Stimulated activated CD4-positive, alpha-beta T cell treated with anti-CD3 and anti-CD28 coated beads, Interleukin-1b, Interleukin-23, amount 100 ng/mL, for 1 hour (primary cell): ENCODE measurements at places on chromosomes 1 and 21.

GRCh38 chr1:156445789-156446263, 54.7 kb downstream of the MEF2D start:
- peak; percentile 66 for DNase-seq

DNA sequence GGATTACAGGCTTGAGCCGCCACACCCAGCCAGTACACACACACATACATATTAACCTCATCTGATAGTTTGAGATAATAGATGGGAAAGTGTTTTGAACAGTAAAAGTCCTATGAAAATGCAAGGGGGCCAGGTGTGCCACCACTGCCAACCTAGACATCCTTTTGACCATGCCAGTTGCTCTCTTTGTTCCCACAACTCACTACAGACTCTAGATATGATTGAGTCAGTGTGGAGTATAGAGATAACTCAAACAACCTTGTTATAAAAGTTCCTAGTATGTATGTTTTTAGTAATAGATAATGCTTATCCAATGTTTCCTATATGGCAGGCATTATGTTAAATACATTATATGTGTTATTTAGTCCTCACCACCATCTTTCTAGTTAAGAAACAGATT, 72.7 kb upstream of the JAK1 start:
- no peak for DNase-seq

DNA sequence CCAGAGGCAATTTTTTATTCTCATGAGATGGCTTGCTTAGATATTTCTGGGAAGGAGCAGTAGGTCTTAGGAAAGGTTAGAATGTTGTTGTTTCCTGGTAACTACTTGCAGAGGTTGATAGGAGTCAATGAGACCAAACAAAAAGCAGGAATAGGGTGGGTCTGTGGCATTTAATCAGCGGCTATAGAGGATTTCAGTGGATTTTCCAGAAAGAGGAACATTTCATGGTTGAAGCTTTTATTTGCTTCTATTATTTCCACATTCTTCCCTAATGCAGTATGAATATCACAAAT, 111.3 kb upstream of the PALMD start:
- no peak for DNase-seq

GRCh38 chr1:181117648-181118449, 29.3 kb downstream of the IER5 start:
- DNase-seq: no peak

GRCh38 chr1:181767001-181767708, 283.8 kb downstream of the CACNA1E start:
- DNase-seq: no peak

DNA sequence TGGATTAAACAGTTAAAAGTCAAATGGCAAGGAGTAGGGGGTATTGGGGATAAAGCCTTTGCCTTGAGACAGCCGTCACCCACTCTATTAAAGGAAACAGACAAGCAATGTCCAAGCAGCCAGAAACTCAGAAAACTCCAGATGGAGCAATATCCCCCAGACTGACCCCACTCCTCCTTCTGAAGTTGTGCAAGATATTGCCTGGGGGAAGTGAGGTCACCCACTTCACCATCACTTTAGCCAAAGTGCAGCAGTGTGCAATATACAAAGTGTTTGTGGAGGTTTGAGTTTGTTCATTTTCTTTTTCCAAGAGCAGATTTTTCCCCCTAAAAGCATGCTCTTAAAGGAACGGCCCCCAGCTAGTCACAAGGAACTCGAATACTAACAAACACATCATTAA, 125.1 kb downstream of the ETS2 start:
- no peak for DNase-seq

- no peak for DNase-seq
These were observed at the start of gene MARK1 for GRCh38 chr1:220527908-220528678. Gene MARK1, plus strand, starts transcription at chr1:220528136. Its CDS starts 687 bp downstream, at chr1:220528823.

DNA sequence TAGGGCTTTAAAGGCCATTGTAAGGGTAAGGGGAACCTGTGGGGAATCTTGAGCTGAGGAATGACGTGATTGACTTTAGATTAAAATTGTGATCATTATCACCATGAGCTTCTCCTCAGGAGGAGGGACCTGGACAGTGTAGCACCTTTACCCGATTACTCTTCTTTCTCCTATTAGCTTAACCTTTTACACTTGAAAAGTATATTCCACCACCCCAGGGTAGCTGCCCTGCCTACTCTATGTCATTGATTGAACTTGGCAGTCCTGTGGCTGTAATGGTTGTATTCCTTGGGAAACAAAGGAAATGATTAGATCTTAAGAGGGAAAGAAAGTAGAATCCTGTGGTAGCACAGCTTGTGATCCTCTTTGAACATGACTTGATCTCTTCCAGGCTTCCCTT, 47.7 kb downstream of the CACHD1 start:
- no peak for DNase-seq

DNA sequence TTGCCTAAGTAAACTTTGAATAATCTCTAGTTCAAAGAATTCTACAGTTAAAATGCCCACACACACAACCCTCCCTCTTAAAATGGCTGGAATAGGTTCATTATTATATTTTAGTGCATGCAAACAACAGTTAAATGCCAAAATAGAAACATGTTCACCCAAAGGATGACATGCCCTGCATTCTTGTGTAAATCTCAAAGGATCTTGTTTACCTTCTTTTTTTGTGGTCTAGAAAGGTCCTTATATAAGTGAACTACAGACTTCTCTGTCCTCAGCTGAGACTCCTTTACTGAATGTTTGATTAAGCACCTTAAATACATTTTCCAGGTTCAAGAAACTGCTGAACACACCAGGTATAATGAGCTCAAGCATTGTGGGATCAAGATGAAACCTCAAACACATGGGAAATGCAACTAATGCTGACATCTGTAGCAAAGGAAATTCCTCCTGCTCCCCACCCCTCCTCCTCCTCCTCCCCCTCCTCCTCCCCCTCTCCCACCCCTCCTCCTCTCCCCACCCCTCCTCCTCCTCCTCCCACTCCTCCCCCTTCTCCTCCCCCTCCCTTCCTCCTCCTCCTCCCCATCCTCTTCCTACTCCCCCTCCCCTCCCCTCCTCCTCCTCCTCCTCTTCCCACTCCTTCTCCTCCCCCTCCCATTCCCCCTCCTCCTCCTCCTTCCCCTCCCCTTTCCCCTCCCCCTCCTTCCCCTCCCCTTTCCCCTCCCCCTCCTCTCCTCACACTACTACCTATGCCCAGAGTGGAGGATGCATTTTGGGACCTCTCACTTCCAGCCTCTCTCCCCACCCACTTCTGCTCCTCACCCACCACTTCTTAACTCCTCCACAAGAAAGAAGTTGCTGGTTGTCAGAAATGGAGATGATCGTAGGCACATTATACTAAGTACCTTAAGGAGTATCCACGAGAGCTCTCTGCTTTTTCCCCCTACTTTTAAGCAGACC, 233.9 kb downstream of the MRPL39 start:
- no peak for DNase-seq
